ENCODE measurements at places on chromosomes 6 and 20. TPM values are rescaled to one million over a fixed set of nuclear protein-coding genes. Genes with fewer than 3 reads are reported as not detected.
A peak's percentile ranks its signal among the peaks of the same experiment; 100 is the strongest.

DNA sequence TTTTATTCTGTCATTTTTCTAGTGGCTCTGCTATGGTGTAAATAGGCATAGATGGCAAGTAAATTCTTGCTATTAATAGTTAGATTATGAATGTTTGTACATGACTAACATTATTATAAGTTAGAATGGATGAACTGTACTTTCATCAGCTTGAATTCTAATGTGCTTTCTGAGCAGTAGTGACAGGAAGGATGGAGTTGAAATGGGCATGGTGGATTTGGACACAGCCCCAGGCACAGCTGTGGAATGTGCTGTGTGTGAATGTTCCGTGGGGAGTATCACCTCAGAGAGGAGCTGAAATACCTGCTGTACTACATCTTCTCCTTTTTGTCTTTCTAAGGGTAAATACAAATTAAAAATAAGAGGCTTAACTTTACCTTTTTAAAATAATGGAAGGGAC lies 66.8 kb downstream of the FBXO5 start:
- DNase-seq = no peak

DNA sequence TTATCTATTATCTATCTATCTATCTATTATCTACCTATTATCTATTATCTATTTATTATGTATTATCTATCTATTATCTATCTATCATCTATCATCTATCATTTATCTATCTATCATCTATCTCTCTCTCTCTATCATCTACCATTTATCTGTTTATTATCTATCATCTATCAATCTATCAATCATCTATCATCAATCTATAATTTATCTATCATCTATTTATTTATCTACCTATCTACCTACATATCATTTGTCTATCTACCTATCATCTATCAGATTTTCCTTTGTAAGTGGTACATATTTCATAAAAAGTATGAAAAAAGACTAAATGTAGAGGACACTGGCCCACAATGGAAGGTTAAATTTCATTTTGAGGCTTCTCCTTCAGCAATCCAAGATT lies 212.1 kb upstream of the EXOC2 start:
- DNase-seq = no peak

DNA sequence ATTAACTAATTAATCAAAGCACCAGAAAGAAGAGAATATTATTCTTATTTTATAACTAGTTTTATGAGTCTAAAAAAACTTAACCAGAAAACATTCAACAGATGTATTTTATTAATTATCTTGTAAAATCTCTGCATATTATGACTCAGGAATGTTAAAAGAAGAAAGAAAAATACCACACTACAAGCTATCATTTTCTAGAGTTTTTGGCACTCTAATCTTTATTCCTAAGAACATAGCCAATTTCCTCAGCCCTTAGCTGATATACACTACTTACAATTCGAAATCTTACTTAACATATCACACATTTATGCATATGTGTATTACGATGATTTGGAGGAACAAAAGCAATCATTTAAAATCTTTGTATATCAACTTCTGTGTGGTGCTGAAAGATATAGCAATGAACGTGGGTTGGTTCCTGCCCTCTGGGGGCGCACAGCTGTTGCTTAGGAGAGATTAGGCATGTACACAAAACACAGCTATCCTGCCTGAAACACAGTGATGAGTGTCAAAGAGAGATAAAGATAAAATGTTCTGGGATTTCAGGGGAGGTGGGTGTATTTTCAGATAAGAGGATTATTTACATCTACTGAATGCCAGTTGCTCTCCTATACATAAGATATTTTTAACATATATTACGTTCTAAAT lies 404.5 kb downstream of the SYNE1 start:
- DNase-seq = peak; percentile 76

- DNase-seq = peak; percentile 94
These were observed 101.3 kb downstream of the RTN4IP1 start for GRCh38 chr6:106527979-106528378.

DNA sequence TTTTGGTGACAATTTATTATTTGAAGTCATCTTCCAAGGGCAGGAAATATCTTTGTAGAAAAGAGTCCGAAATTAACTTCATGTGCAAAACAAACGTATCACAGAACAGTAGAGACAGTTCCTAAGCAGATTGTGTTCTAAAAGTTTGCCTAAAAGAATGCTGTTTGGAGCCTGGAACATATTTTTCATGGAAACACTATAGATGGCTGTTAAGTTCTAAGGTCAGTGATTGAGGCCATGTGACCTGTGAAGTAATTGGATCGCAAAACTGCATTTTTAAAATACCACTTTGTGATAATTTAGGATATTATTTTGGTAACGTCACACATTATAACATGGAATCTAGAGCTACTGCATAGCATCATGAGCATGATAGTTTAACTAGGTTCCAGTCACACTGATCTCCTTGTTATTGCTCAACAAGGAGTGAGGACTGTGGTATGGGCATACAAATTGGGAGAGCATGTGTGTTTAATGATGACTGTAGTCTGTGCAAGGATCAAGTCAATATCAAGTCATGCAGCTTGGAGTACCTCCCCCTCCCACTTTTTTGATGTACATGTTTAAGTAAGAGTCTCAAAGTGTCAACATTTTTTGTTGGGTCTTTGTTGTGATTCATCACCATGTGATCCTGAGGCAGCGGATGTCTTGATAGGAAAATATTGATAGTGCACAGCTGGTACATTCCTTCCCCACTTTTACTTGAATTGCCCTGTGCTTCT lies 609.3 kb upstream of the CITED2 start:
- peak; percentile 56 for DNase-seq

DNA sequence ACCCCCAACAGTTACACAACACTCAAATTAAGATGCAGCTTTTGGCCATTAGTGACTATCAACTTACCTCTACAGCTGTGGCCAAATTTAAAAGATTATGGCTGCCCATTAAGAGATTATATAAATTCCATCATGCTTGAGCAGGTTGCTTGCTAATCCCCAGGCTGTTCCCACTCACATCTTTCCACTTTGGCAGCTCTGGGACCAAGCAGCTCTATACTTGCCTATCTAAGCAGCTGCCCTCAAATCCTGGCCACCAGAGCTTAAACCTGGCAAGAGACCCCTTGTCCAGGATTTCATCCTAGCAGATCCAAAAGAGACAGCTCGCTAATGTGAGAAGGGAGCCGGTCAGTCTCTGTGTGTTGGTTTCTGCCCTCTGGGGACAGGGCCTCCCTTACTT lies 127.9 kb downstream of the SLC23A2 start:
- no peak for DNase-seq

DNA sequence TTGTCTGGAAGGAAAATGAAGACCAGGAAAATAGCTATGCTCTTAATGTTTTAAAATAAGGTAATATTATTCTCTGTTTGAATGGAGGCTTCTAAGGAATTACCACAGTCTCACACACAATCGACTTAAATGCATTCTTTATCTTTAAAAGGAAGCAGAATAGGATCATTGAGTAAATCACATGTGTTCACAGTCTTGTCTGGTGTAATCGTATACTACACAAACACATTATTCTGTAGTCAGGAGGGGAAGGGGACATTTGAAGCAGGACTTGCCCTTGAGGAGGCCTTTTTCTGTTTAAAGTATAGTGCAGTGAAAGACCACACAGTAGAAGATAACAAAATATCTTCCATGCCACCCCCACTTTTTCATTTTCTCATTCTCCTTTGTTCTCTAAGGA lies 20.6 kb upstream of the REV3L start:
- no peak for DNase-seq

- DNase-seq = peak; percentile 60
These were observed 28.1 kb upstream of the AKAP7 start for GRCh38 chr6:131107151-131107550.

- no peak for DNase-seq
These were observed 218.5 kb upstream of the QKI start for GRCh38 chr6:163195721-163196691.

DNA sequence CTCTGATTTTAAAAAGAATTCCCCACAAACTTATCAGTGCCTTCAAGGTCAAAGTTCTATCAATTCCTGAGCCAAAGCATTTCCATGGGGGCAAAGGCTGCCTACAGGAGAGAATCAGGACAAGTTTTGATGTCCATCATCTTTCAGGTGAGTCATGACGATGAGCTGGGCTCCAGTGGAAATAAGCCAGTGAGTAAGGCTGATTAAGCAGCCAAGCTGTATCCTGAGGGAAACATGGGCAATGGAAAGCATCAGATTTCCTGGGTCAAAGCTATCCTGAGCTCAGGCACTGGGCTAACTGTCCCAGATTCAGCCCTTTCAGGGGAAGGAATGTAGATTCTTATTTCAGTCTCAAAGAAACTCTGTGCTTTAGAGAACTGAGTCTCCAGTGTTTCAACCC lies 377.4 kb downstream of the CD109 start:
- DNase-seq = peak; percentile 95

- DNase-seq = no peak
These were observed 27.4 kb downstream of the ZC3H12D start for GRCh38 chr6:149457316-149457884.

- peak; percentile 96 for DNase-seq
These were observed 180.3 kb upstream of the ZNF217 start for GRCh38 chr20:53773792-53774401.

- DNase-seq = no peak
These were observed 3.5 kb downstream of the AARS2 start for GRCh38 chr6:44309631-44310030.

GRCh38 chr6:3370361-3371221 lies 86.3 kb downstream of the SLC22A23 start:
- no peak for DNase-seq

DNA sequence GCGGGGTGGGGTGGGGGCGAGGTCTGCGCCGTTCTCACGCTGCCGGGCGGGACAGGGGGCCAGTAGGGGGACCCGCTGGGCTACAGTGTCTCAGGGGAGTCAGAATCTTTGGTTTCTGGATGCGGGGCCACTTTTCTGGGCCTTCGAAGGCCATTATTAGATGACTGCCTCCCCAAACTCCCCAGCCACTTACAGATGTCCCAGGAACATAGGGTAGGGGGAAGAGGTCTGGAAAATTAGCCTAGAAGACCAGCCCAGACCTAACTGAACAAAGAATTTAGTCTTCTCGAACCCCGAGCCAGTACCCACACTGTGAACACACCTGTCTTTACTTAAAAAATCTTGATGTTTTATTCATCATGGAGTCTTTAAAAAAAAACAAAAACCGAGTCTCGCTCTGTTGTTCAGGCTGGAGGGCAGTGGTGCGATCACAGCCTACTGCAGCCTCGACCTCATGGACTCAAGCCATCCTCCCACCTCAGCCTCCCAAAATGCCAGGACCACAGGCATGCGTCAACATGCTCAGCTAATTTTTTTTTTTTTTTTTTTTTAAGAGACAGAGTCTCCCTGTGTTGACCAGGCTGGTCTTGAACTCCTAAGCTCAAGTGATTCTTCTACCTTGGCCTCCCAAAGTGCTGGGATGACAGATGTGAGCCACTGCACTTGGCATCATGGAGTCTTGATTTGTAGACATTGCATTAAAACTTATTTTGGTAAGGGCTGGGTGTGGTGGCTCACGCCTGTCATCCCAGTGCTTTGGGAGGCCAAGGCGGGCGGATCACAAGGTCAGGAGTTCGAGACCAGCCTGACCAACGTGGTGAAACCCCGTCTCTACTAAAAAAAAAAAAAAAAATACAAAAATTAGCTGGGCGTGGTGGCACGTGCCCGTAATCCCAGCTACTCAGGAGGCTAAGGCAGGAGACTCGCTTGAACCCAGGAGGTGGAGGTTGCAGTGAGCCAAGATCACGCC lies 3.3 kb upstream of the SLC29A1 start:
- DNase-seq = no peak

- peak; percentile 84 for DNase-seq
These were observed 29.3 kb upstream of the CTAGE9 start for GRCh38 chr6:131740161-131740560.

GRCh38 chr6:29696147-29697125 lies 15.5 kb upstream of the ZFP57 start:
- peak; percentile 44 for DNase-seq

Gene UBR2
- 23.3 TPM for total RNA-seq

Gene CYP39A1
- not detected for total RNA-seq

Gene ZNF217
- total RNA-seq = 18.1 TPM

Gene MAP1LC3A
- 69.8 TPM for total RNA-seq

Gene POM121L2
- not detected for total RNA-seq

Gene LAMA5
- 4.5 TPM for total RNA-seq

Gene B3GAT2
- total RNA-seq = not detected
